T-helper 1 cell treated with Interleukin-12 subunit alpha and Interleukin-12 subunit beta and Interleukin-4 antibody, amounts not matched to agents 30 ng/mL and 1 ng/mL, for 36 hours (primary cell): ENCODE measurements at places on chromosomes 4 and X. TPM values are rescaled to one million over a fixed set of nuclear protein-coding genes. Genes with fewer than 3 reads are reported as not detected.

The EGF gene
- not detected in 2 replicates for total RNA-seq

The NAP1L3 gene
- 0.61 and 0.93 TPM in 2 replicates for total RNA-seq

The MBNL3 gene
- 15.0 and 15.6 TPM in 2 replicates for total RNA-seq

The ITIH6 gene
- total RNA-seq: not detected in 2 replicates

The ZFYVE28 gene
- total RNA-seq: 21.2 and 21.6 TPM in 2 replicates

The CT45A10 gene
- total RNA-seq: not detected in 2 replicates

The MSX1 gene
- not detected in 2 replicates for total RNA-seq

The FGB gene
- total RNA-seq: not detected in 2 replicates

The PRDM8 gene
- 29.4 and 32.7 TPM in 2 replicates for total RNA-seq

The PPBP gene
- total RNA-seq: not detected in 2 replicates
